ENCODE measurements at places on chromosomes 2 and 18.

DNA sequence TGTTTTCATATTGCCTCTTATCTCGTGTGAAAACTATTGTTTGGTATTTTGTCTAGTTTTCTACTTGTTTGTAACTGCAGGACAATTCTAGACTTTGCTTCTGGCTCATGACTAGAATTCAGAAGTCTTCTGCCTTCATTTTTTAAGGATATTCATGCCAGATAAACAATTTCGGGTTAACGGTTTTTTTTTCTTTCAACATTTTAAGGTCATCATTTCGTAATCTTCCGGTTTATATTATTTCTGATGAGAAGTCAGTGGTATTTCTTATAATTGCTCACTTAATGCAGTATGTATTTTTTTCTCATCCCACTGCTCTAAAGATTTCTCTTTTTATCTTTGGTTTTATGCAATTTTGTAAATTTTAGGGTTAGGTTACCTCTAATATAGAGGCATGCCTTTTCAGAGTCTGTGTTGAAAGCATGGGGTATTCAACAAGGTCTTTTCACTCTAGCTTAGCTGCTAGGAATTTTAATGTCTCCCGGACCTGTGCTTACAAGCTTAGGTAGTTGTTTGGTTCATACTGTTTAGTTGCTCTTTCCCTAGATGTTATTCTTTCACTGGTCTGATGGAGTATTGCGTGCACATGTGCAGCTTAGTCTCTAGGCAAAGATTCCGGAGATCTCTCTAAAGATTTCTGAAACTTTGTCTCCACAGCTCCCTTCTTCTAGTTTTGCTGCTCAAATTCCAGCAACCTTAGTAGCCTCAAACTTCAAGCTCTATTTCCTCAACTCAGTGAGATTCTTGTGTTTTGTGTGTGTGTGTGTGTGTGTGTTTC is 198.1 kb downstream of the MCFD2 start:
- peak; percentile 43 for DNase-seq

DNA sequence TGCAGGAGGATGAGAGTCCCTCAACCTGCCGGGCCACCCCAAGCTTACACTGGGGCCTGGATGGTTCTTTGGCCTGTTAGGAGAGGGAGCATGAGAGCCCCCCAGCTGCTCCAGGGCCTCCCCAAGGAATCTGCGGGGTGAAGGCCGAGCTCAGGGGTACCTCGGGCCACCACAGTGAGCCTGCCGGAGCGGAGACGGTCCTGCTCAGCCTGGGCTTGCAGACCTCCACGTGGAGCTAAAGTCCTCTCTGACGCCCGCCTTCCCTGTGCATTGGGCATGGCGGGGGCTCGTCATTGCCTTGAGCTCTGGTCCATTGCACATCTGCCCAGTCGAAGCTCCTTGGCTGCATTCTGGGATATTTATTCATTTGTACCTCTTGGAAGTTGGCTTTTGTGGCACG is 62.7 kb downstream of the ASB1 start:
- DNase-seq: no peak

DNA sequence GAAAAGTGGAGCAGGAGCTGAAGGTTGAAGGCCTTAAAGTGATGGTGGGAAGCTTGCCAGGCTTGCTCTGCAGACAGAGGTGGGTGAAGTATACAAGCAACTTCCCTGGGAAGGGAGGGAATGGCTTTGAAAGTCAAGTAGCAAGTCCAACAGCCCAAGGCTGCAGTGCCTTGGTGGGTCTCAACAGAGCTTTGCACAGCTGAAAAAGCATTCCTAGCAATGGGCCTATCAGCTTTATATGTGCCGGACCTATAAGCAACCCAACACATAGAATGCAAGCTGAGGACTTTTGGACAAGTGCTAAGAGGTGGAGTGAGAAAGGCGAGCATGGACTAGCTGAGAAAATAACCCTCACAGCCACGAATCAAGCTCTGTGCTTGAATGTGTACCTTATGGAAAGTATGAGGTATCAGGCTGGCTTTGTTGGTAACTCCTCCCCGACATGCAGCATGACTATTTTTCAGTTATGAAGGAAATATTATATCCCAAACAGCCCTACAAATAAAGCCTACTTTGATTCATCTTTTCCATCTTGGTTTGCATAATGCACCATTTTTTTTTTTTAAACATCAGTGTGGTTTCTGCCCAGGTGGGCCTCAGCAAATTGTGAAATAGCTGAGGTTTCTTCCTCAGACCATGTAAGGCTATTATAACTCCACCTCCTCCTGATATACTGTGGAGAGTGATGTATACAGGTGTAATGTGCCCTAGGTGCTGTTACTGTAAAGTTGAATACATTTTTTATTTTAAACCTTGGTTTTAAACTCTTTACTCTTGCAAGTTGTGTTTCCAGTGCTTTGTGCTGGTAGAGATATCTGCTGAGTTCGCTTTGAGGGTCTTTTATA is 241.4 kb upstream of the CXCR4 start:
- no peak for DNase-seq

GRCh38 chr2:6352247-6352646 is 513.5 kb downstream of the CMPK2 start:
- DNase-seq: no peak
